Panc1 (cell line): ENCODE measurements at places on chromosomes 12 and 14. TPM values are rescaled to one million over a fixed set of nuclear protein-coding genes. Genes with fewer than 3 reads are reported as not detected.
A peak's percentile ranks its signal among the peaks of the same experiment; 100 is the strongest.

GRCh38 chr12:41049033-41049432 lies 139.1 kb upstream of the PDZRN4 start:
- no peaks in the 10 kb centered on the region for H3K36me3 ChIP-seq
- no peak overlapping the region for H3K27ac ChIP-seq
- H3K27me3 ChIP-seq: no peaks in the 10 kb centered on the region

GRCh38 chr12:27971606-27972005 lies 927 bp downstream of the PTHLH start:
- H3K4me3 ChIP-seq: no peak overlapping the region
- H3K27me3 ChIP-seq: peaks cover 27% of the 10 kb centered on the region
- no peak for DNase-seq
- peaks cover 2% of the 10 kb centered on the region; the same call in 1 of the 2 replicates for H3K36me3 ChIP-seq
- H3K4me1 ChIP-seq: peaks cover 33% of the 10 kb centered on the region

GRCh38 chr12:10214136-10214894 lies 1.6 kb downstream of the GABARAPL1 start:
- H3K27me3 ChIP-seq: no peaks in the 10 kb centered on the region
- H3K36me3 ChIP-seq: peaks cover 7% of the 10 kb centered on the region; the same call in 1 of the 2 replicates
- peak overlapping the region; percentile 82 for H3K27ac ChIP-seq
- no peak for DNase-seq

DNA sequence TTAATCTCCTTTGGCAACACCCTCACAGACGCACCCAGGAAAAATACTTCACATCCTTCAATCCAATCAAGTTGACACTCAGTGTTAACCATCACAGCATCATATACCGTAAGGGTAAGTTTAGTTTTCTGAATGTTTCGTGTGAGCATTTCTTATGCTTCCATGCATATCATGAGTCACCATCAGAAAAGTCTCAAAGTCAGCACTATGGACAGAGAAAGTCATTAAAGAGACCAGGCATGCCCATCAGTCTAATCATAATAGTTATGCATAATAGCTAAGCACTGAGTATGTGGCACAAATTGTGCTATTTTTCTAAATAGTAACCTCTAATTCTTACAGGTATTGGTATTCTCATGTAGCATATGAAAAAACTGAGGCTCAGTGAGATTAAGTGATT lies 158.8 kb upstream of the PRMT8 start:
- H3K4me1 ChIP-seq: no peaks in the 10 kb centered on the region
- DNase-seq: no peak
- no peak overlapping the region for H3K27ac ChIP-seq
- H3K27me3 ChIP-seq: no peaks in the 10 kb centered on the region
- H3K4me3 ChIP-seq: no peak overlapping the region

Gene TSHR
- total RNA-seq: not detected

DNA sequence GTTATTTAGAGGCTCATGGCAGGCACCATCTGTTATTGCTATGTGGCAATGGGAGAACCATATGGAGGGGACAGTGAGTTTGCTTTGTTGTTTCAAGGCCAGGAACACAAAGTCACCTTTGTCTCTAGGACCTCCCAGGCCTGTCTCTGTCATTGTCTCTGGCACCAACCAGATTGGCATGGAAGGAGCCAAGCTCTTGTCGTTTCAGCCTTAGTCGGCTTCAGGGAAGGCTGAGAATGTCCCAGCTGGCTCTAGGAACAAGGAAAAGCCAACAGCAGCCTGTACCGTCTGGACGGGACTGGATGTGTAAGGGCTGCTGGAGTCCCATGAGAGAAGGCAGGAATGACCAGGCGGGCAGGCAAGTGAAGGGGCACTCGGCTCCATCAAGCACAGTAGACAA lies 29.2 kb downstream of the RPH3A start:
- no peak overlapping the region for H3K4me3 ChIP-seq
- H3K27ac ChIP-seq: no peak overlapping the region
- H3K4me1 ChIP-seq: no peaks in the 10 kb centered on the region
- no peaks in the 10 kb centered on the region for H3K36me3 ChIP-seq
- no peak for DNase-seq
- H3K27me3 ChIP-seq: no peaks in the 10 kb centered on the region

DNA sequence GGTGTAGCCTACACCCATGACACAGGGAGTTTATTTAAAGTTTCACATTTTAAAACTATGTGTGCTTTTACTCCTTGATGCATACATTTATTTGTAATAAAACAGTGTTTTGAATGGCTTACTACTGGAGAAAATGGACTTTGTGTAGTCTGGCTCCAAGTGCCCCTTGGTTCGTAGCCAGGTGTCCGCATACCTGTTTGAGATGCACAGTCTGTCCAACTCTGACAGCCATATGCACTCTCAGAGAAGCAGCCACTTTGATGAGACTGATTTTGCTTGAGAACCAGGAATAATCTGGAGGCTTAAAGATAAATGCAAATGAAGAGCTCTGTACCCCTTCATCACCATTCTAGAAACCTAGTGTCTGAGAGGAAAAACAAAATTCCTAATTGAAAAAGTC lies 24.0 kb downstream of the RTN1 start:
- no peak for DNase-seq
- no peak overlapping the region for H3K27ac ChIP-seq
- H3K4me3 ChIP-seq: no peak overlapping the region

Gene B4GALNT3
- total RNA-seq: 2.3 TPM

GRCh38 chr14:73342670-73343069 lies 105.4 kb downstream of the PAPLN start:
- DNase-seq: no peak
- no peaks in the 10 kb centered on the region for H3K36me3 ChIP-seq
- H3K27me3 ChIP-seq: no peaks in the 10 kb centered on the region
- no peak overlapping the region for H3K4me3 ChIP-seq

DNA sequence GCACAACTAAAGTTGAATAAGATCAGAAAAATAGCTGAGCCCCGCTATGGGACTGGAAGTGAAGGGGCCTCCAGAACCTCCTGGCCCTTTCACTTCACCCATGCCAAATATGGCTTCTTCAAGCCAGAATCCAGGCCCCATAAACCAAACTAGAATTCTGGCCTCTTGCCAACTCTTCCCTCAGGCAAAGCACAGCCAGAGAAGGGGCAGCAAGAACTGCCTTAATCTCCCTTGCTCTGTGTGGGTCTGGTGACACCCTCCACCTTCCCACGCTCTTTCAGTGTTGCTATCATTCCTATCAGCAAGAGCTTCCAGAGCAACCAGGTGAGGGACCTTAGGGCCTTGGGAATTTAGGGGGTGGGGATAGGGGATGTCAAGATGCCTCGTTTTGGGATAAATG lies 3.1 kb upstream of the PNMA1 start:
- H3K27me3 ChIP-seq: no peaks in the 10 kb centered on the region
- no peak for DNase-seq
- H3K4me3 ChIP-seq: no peak overlapping the region
- peaks cover 23% of the 10 kb centered on the region for H3K4me1 ChIP-seq
- peaks cover 16% of the 10 kb centered on the region for H3K36me3 ChIP-seq
- no peak overlapping the region; the same call in 1 of the 2 replicates for H3K27ac ChIP-seq

Gene CACNA1C
- total RNA-seq: 0.03 TPM

DNA sequence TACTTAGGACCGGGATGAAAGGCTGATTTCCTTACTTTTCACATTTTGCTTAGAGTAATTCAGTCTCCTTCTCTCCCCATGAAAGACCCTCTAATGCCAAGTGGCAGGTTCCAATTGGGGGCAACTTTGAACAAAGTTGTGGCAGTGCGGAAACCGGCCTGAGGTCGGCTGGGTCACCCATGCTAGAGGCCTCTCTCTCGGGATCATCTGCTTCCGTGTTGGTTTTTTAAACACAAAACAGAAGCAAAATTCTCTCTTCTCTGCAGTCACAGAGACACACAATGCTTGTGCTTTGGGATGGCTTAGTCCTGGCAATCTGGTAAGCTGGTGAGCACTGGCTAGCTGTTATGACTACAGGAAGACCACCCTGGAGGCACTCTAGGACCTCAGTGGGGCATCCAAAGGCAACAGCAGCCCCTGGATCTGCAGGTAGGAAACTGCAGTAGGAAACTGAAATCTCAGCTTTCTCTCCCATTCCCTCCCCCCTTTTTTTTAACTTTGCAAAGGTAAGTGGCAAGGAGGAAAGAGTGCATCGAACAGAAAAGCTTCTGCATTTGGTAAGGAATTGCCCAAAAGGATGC lies 102.1 kb downstream of the BCL11B start:
- H3K36me3 ChIP-seq: no peaks in the 10 kb centered on the region
- DNase-seq: no peak
- H3K27me3 ChIP-seq: peaks cover 2% of the 10 kb centered on the region
- no peak overlapping the region for H3K27ac ChIP-seq
- H3K4me1 ChIP-seq: no peaks in the 10 kb centered on the region

Gene INSM2
- total RNA-seq: not detected

Gene HNF1A
- total RNA-seq: 0.26 TPM

GRCh38 chr12:120495186-120495730 lies 655 bp upstream of the DYNLL1 start:
- no peaks in the 10 kb centered on the region for H3K27me3 ChIP-seq
- peaks cover 21% of the 10 kb centered on the region for H3K4me1 ChIP-seq
- H3K27ac ChIP-seq: peak overlapping the region; percentile 96
- peaks cover 19% of the 10 kb centered on the region for H3K36me3 ChIP-seq
- peak overlapping the region; percentile 99 for H3K4me3 ChIP-seq
- no peak for DNase-seq
